Dermis blood vessel endothelial cell (primary cell): ENCODE measurements at places on chromosomes 3 and 15. TPM values are rescaled to one million over a fixed set of nuclear protein-coding genes. Genes with fewer than 3 reads are reported as not detected.

The MCF2L2 gene
- 0.34 and 0.84 TPM in 2 replicates for total RNA-seq

The DIS3L gene
- total RNA-seq: 36.1 and 37.0 TPM in 2 replicates

The CISH gene
- total RNA-seq: 0.37 and 0.51 TPM in 2 replicates

The C15orf62 gene
- 1.0 and 2.1 TPM in 2 replicates for total RNA-seq

The FETUB gene
- not detected in 2 replicates for total RNA-seq

The CBLB gene
- total RNA-seq: 27.7 and 28.7 TPM in 2 replicates

The DPH3 gene
- 21.3 and 26.8 TPM in 2 replicates for total RNA-seq

The KATNBL1 gene
- 43.5 and 54.8 TPM in 2 replicates for total RNA-seq

The SHQ1 gene
- 19.6 and 22.7 TPM in 2 replicates for total RNA-seq

The THAP10 gene
- 2.0 and 2.3 TPM in 2 replicates for total RNA-seq

The DGKG gene
- under 0.01 and 0.42 TPM in 2 replicates for total RNA-seq

The ELL3 gene
- total RNA-seq: 2.9 and 5.4 TPM in 2 replicates

The TLR9 gene
- under 0.01 TPM in 1 of 2 replicates, not detected in the other for total RNA-seq

The GALK2 gene
- 54.4 and 73.5 TPM in 2 replicates for total RNA-seq

The USP13 gene
- 30.5 and 52.0 TPM in 2 replicates for total RNA-seq

The EPHA6 gene
- total RNA-seq: under 0.01 TPM in 1 of 2 replicates, not detected in the other
